ENCODE measurements at places on chromosomes 2 and 18.
A peak's percentile ranks its signal among the peaks of the same experiment; 100 is the strongest.

DNA sequence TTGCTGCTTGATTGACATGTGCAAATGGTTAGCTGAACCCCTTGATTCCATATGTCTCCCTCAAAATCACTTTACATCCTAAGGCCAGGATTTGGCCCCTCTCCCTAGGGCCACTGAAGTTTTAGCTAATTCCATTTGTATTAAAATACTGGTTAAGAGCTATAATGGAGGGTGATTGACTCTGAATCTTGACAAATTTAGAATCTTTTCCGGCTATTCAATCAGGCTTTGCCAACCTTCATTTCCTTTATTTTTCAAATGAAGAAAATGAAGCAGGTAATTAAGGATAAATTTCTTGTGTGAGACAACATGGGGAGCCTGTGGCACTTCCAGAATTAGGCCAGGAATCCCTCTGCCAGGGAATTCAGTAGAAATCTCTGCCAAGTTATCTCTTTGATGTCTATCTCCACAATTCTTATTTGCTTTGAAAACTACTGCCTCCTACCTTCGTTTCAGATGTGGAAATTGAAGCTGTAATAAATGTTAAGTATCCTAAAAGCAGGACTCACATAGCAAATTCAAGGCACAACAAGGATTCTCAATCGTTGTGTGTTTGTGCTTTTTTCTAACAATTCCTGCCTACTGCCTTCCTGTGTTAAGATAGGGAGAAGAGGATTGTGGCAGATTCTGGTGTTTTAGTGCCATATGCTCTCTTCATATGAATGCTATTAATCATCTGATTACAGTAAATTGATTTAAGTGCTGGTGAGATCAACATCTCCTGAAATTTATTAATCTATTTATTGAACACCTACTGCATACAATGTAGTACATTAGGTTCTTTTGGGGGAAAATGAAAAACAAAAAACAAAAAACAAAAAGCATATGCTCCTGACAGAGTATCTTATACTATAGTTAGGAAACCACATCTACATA, 47.8 kb upstream of the MAP4K3 start:
- DNase-seq: no peak

- DNase-seq: no peak
Observed at GRCh38 chr2:239399921-239400595, 762 bp downstream of the HDAC4 start.

- no peak for DNase-seq
Observed at GRCh38 chr2:196183172-196183473, 11.7 kb upstream of the STK17B start.

DNA sequence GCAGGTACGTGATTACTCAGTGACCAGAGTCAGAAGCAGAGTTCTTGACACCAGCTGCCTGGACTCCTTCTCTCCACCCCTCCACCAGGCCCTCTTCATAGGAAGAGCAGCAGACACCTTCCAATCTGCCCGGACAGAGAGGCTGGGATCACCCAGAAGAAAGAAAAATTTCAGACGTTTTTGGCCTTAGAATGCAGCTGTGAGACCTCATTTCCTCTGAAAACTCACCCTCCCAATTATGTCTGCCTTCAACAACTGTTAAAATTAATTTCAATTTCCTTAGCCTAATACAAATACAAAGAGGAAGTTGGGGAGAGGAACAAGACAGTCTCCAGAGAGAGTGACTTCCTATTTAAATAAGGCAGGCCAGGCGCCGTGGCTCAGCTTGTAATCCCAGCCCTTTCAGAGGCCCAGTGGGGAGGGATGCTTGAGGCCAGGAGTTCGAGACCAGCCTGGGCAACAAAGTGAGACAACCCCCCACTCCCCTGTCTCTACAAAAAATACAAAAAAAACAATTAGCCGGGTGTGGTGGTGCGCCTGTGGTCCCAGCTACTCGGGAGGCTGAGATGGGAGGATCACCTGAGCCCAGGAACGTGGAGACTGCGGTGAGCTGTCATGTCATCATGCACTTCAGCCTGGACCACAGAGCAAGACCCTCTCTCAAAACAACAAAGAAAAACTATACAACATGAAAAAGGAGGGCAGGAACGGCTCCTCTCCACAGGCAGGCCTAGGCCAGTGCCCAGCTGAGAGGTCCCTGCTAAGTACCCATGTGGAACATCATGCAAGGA, 1.6 kb downstream of the SLC66A2 start:
- no peak for DNase-seq

GRCh38 chr2:129793431-129793902, 186.0 kb upstream of the RAB6C start:
- DNase-seq: no peak

DNA sequence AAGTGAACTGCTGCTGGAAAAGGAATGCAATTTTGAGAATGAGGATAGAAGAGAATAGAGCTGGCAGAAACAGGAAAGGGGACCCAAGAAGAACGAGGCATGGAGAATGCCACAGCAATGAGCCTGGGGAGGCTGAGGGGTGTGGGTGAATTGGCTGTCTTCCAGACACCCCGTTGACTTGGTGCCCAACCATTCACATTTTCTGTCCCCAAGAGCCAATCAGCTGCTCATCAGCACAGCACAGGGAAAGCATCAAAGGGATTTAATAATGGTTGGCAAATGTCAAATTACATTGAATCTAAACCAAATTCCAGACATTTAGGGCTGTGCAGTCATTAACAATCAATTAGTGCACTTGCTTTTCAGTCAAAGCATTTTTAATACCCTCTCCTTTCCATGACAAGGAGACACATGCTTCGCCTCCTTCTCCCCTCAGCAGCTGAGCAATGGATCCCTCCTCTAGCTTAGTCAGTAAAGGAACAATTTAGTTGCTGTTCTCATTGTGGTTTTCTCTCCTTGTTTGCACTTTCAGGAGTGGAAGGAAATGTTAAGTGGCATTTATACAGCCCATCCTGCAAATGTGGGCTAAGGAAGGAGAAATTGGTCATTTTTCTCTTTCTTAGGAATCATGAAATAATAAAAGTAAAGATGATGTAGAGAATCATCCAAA, 98.8 kb downstream of the KLF7 start:
- peak; percentile 23 for DNase-seq

GRCh38 chr18:26317398-26317797, 91.2 kb downstream of the TAF4B start:
- peak; percentile 18 for DNase-seq

DNA sequence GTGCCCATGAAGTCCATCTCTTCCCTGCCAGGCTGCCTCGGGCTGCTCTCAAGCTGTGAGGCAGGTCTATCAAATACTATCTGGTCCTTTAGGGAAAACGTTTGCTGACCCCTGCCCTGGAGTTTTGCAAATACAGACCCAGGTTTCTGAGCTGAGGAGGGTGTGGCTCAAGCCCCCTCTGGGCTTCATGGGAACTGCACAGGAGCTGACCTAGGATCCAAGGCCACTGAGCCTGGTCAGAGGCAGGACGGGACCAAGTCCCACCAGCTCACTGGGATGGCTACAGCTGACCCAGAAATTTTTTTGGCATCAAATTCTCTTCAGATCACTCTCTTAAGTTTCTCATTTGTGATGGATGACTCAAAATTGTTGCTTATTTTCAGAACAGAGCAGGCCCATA, 14.1 kb downstream of the ZNF516 start:
- no peak for DNase-seq

DNA sequence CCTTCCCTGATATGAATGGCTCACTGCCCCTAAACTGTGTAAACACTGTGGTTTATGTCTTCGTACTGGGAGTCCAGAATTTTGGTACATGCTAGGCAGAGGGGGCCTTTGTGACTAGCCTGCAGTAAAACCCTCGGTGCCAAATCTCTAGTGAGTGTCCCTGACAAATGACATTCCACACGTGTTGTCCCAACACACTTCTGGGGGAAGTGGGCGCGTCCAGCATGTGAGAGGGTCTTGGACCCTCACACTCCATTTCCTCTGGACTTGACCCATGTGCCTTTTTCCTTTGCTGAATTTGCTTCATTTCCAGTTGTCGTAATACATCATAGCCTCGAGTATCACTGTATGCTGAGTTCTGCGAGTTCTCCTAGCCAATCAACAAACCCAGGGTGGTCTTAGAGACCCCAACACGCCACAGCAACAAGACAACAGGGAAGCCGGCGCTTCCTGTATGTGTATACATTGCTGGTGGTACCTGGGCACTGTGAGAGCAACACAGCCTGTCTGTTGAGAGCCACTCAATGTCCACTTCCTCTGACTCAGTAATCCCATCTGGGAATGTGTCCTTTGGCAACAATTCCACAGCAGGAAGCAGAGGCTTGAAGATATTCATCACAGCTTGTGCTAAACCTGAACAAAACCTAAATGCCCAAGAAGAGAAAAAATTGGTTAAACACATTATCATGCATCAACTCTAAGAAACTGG, 26.9 kb upstream of the SLC66A3 start:
- DNase-seq: peak; percentile 84
